ENCODE measurements at places on chromosomes 5 and 9. TPM values are rescaled to one million over a fixed set of nuclear protein-coding genes. Genes with fewer than 3 reads are reported as not detected.

GRCh38 chr5:4879693-4880303 is 260.3 kb upstream of the ADAMTS16 start:
- peak; percentile 15 for DNase-seq

- no peak for DNase-seq
These were observed at the start of gene ENTREP1 for GRCh38 chr9:69324549-69325401. Gene ENTREP1, plus strand, starts transcription at chr9:69325215. Its CDS starts 95 bp downstream, at chr9:69325310.

DNA sequence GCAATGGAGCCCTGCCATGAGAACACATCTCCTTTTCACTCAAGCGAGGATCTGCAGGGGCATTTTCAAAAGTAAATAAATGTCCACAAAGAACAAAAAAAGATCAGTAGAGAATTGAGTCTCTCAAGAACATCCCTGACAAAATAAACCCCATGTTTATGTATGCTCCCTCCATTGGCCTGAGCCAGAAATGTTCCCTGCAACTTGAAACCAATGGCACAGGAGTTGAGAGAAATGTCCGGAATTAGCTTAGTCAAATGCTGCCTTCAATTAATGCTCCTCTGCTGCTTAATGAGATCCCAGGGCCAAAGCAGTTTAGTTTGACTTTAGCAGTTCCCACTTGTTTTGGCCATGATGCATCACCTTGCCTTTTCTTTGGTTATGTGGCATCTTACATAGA is 238.3 kb downstream of the EBF1 start:
- DNase-seq, result no peak

DNA sequence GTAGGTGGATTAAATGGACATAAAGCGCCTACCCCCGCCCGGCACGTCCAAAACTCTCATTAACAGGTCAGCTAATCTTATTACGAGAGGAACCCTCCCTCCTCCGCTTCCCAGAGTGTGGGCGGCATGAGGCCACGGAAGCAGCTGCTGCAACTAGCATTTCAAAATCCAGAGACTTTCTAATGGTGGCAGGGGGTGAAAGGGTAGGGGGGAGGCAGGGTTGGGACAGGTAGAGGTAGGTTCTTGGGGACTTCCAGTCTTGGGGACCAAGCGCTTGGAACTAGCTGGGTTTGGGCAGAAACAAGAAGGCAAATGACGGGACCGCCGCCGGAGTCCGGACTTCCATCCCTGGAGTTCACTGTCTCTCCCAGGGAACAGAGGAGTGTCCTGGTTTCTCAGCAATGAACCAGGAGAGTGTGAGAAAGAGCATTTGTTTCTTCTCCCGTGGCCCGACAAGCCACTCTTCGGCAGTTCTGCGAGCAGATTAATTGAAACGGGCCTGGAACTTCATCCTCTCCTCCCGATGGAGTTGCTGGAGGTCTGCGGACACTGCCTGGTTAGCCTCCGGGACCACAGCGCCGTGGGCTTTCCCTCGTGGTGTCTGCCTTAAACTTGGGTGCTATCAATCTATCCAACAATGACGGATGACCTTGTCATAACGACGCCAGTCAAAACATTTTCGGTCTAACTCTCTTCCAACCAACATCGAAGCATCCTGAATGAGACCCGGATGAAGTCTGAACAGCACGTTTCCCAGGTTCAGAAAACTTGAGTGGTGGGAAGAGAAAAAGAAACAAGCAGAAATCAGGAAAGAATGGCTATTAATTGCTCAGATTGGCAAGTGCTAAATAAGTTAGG is 1.6 kb upstream of the PRDM6 start:
- DNase-seq, result no peak

- no peak for DNase-seq
These were observed 134.9 kb upstream of the ADCY2 start for GRCh38 chr5:7261049-7261448.

GRCh38 chr5:52605317-52606313 is 182.1 kb upstream of the ITGA1 start:
- DNase-seq, result no peak

DNA sequence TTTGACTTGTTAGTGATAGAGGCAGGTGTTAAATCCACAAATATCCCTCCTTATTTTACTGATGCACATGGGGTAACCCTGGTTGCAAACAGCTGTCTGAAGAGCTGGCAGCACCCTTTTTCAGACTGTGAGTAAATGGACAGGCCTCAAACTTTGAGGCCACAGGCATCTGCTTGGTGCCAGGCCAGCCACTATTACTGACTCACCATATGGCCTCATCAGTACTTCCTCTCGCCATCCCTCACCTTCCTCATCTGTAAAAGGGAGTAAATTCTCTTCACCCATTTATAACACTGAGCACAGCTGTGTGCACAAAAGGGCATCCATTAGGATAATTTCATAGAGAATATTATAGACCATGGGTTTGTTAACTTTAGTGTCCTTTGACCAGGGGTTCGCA is 11.9 kb upstream of the TNIP1 start:
- no peak for DNase-seq

GRCh38 chr9:71004196-71004595 is 117.2 kb downstream of the TRPM3 start:
- DNase-seq, result no peak

- DNase-seq, result peak; percentile 58
These were observed 51.1 kb upstream of the SNX2 start for GRCh38 chr5:122723606-122724352.

The NEUROG1 gene
- not detected for polyA plus RNA-seq

The PITX1 gene
- 0.10 TPM for polyA plus RNA-seq

The RASGRF2 gene
- polyA plus RNA-seq, result 0.42 TPM

The CCL19 gene
- not detected for polyA plus RNA-seq

The SLC36A3 gene
- polyA plus RNA-seq, result not detected

Measured in B cell (primary cell).